ENCODE measurements at places on chromosomes 4 and X.

DNA sequence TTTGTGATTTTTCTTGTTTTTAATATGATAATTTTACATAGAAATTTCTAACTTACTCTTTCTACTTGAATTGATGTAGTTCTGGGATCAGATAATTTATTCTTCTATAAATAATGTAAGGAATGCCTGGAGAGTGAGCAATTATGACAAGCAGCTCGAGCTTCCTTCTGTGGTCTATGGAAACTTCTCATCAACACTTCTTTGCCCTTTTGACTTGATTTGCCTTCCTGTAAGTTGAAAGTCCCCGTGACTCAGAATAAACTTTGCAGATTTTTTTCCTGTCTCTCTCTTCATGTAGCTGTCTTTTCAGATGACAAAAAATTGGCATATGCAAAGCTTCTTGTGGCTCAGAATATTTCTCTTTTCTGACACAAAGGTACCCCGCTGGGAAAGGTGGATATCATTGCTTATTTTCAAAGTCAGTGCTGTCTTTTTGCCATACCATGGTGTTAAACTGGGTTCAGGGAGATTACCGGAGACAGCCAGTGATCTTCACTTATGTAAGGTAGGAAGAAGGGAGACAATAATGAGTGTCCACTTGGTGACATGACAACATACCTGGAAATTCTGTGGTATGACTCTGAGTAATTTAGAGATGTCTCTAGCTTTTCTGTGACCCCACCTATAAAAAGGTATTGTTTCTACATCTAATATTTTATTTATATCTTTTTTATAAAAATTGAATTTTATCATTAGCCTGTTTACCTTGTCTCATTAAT, 278.6 kb upstream of the GNPDA2 start:
- no peak for DNase-seq

DNA sequence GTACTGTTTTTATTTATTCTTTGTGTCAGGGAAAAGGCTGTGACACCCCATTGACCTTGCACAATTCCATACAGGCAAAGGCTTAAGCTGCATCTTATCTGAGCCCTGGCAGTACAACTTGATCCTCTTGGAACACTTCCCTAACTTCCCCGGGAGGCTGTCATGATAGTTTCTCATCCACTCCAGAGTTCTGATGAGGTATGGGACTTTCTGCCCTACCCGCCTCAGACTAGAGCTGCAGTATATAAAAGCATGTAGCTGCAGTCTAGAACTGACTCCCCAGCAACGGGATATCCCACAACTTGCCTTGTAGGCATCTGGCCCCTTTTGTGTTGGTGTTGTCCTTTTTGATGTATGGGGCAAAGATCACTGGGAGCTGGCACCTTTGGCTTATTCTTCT, 72.7 kb downstream of the FNIP2 start:
- no peak for DNase-seq

DNA sequence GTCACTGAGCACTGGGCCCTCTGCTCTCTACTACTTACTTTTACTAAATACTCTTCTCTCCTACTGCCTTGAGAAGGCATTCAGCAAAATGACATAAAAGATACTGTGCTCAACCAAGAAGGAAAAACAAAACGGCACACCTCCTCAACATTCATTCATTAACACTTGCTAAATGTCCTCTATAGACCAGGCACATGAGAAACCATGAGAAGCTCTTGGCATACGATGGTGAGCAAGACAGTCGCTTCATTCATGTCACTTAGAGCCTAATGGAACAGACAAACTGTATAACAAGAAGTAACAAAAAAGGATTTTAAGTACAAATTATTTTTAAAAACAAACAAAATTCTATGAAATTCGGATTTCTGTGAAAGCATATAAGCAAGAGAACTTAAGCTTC, 38.7 kb downstream of the COL25A1 start:
- DNase-seq: no peak

DNA sequence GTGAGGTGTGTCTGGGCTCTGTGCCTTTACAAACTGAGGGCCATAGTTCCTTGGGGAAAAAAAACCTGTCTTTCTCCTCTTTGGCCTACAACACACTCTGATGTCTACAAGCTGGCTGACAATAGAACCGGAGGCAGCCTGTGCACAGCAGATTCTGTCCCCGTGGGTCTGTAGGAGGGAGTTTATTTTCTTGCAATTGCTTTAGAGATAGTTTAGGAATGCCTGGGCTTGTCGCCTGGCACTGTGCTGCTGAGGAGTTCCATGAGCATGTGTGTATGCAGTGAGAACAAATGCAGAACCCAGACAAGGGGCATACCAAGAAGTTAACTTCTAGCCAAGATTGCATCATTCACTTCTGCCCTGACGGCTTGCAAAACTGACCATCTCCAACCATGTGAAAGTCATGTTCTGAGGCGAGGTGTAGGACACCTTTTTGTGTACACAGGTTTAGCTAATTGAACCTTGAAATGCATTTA, 54.1 kb downstream of the CCNI start:
- no peak for DNase-seq

GRCh38 chr4:133839326-133839725, 362.3 kb downstream of the PABPC4L start:
- DNase-seq: no peak

DNA sequence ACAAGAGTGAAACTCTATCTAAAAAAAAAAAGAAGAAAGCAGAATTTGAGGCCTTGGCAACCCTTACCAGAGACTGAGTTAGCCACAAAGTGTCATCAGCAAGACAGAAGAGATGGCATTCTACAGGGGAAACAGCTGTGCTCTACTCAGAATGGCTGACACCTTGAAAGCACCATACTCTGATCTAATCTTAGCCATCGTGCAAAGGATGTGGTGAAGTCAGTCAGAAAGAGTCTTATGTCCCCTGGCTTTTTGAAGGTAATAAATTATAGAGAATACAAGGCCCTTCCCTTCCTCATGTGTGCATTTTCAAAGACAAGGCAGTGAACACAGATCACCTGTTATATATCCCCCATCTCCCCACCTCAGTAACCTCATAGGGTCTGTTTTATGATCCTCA, 13.2 kb downstream of the CLNK start:
- peak; percentile 75 for DNase-seq

DNA sequence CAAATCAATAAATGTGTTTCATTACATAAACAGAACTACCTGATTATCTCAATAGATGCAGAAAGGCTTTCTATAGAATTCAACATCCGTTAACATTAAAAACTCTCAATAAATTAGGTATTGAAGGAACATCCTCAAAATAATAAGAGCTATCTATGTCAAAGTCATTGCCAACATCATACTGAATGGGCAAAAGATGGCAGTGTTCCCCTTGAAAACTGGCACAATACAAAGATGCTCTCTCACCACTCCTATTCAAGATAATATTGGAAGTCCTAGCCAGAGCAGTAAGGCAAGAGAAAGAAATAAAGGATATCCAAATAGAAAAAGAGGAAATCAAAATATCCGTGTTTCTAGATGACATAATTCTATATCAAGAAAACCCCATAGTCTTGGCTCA, 466.4 kb downstream of the MAGEE1 start:
- no peak for DNase-seq

- DNase-seq: no peak
Measured at GRCh38 chr4:31366041-31366440, 645.9 kb downstream of the PCDH7 start.

DNA sequence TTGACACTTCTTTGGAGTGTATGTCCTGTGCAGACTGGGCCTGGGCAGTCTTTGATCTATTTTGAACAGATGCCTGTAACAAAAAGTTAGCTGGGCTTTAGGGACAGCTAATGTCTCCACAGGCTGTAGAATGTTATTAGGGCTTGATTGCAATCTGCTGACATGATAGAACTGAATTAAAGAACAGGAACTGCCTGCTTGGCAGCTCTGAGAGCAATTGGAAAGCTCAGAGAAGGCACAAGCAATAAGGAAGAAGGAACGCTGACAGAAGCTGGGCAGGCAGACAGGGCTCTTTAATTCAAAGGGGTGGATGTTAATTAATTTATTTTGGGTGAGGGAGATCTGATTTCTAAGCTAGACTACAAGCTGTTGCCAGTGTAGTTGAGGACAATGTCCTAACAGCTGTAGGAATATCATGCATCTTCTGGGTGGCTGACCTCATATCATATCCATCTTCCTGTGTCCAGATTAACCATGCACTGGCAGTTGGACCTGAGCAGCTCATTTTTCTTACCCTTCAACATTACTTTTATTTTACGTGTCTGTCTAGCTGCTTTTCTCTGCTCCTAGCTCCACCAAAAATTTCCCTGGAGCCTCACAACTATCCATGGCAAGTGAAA, 20.7 kb upstream of the GRXCR1 start:
- DNase-seq: no peak

DNA sequence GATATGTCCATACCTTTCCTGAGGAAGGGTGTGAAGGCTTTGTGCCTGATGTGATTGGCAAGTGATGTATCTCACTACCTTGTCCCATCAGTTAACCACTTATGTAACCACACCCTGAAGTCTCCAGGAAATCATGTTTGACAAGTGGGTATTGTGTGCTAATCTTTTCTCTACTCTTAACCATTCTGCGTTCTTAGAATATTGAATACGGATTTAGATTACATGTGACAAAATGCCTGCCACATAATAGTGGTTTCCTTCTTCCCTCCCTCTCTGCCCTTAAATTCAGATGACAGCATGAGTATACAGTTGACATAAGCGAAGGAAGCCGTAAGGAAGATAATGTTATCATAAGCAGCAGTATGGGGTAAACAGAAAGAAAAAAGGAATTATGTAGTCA, 108.4 kb downstream of the KLHL8 start:
- DNase-seq: no peak

DNA sequence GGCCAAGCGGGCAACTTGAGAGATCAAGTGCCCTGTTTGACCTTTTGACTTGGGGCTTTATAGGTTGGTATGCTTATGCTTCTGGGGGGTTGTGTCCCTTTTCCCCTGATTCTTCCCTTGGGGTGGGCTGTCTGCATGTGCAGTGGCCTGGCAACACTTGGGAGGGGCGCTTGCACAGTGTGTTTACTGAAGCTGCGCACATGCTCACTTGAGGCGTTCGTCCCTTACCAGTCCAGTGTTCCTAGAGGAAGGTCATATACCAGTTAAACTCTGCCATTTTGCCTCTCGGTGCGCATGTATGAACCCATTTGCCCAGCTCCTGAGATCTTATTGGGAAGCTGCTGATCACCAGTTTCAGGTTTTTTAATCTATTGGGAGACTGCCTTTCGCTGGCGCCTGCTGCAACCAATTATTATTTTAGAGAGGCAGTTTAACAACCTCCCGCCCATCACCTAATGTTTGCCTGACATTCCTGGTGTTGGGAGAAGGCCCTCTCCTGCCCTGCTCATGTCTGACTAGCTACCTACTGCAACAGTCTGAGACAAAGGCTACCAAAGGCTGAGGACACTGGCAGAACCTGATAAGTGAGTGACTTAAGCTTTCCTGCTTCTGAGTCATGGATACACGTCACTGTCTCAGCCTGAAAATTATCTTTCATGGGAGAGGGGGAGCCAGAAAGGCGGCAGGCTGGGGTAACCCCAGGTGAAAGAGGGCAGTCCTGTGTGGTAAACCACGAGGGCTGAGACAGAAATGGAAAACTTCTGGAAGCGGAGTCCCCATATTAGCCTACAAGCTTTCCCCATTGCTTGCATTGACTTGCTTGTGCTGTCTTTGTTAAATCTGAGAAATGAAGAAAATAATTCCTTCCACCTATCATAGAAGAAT, 97.6 kb downstream of the CPE start:
- DNase-seq: no peak

DNA sequence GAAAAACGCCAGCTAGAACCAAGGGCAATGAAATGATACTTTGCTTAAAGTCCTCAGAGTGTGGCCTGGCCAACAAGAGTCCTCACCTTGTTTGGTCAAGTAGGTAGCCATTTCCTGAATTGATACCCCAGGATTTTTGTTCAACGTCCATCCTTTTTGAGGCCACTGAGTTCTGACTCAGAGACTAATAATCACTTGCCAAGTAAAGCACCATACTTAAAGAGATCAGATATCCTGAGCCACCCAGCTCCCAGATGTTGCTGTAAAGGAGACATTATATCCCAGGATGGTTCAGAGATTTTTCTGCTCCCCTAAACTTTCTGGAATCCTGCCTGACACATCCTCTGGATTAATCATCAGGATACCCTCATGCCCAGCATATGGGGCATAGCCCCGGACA, 190.9 kb downstream of the RAP1GDS1 start:
- no peak for DNase-seq

DNA sequence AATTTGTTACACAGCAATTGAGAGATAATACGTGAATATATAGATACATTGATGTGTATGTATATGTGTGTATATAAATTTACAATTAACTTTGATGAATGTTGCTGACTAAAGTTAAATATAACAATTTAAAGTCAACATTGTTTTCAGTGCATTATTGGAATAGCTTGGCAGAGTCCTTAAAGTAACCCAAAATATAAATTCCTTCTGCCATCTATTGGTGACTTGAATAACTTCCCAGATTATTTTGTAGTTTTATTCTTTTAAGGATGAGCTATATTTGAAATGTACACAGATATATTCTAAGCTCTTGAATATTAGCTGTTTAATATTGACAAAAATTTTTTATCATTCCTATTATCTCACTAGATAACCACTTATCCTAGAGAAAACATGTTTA, 298.2 kb upstream of the FSTL5 start:
- no peak for DNase-seq

- DNase-seq: no peak
Measured at GRCh38 chr4:3473996-3474765, 11.1 kb downstream of the DOK7 start.

GRCh38 chr4:15003401-15003890, 1.2 kb downstream of the CPEB2 start:
- DNase-seq: peak; percentile 50

- no peak for DNase-seq
Measured at GRCh38 chr4:60485276-60485675, 714.9 kb upstream of the ADGRL3 start.

- no peak for DNase-seq
Measured at GRCh38 chr4:11628093-11628725, 199.5 kb upstream of the HS3ST1 start.

DNA sequence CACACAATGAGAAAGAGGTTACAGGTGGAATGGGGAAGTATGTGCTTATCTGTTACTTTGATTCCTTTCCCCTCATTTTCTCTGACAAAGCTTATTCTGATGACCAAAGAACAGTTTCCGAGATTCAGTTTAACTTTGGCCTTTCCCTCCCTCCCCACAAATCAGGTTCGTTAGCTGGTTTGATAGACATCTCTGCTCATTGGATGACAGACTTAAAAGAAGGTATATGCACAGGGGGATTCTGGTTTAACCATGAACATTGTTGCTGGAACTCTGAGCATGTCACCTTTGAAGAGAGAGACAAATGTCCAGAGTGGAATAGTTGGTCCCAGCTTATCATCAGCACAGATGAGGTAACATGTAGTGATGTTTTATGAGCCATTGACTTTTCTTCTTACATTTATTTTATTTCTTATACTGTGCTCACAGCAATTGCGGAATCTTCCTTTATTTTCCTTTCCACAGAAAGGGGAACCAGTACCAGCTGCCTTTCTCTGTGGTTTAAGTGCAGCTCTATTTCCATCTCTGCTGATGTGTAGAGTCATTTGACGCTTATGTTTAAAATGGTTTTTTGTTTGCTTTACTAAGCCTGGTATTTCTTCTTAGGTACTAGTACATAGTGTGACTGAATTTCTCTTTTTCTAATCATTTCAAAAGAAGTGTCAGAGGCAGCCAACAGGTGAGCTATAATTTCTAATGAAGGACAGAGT, 125.0 kb downstream of the AKAP4 start:
- no peak for DNase-seq

- no peak for DNase-seq
Measured at GRCh38 chr4:2781911-2782310, 11.0 kb upstream of the SH3BP2 start.

All from activated CD4-positive, alpha-beta T cell treated with anti-CD3 and anti-CD28 coated beads, Interleukin-2, amount 10 ng/mL, durations not matched to agents 7 days and 5 days (primary cell).